ENCODE measurements at places on chromosomes 11 and 22. TPM values are rescaled to one million over a fixed set of nuclear protein-coding genes. Genes with fewer than 3 reads are reported as not detected.

Gene PAMR1
- 65.5 TPM for total RNA-seq

Gene TRIM51
- total RNA-seq: not detected

Gene CABP7
- total RNA-seq: under 0.01 TPM

Gene STK33
- total RNA-seq: 2.3 TPM

Gene ANGPTL5
- total RNA-seq: not detected

Gene ILK
- 272 TPM for total RNA-seq

Measured in IMR-90 (cell line).